ENCODE measurements at places on chromosomes 4 and X. TPM values are rescaled to one million over a fixed set of nuclear protein-coding genes. Genes with fewer than 3 reads are reported as not detected.
A peak's percentile ranks its signal among the peaks of the same experiment; 100 is the strongest.

- DNase-seq: no peak
Observed at GRCh38 chr4:118390121-118390520, 37.3 kb upstream of the PRSS12 start.

GCNA gene
- 1.3 TPM for total RNA-seq

PABPC1L2B gene
- not detected for total RNA-seq

SPANXD gene
- total RNA-seq: not detected

GRCh38 chr4:119300101-119300978 lies 21.6 kb downstream of the FABP2 start:
- DNase-seq: peak; percentile 79

ARHGEF38 gene
- not detected for total RNA-seq

DNA sequence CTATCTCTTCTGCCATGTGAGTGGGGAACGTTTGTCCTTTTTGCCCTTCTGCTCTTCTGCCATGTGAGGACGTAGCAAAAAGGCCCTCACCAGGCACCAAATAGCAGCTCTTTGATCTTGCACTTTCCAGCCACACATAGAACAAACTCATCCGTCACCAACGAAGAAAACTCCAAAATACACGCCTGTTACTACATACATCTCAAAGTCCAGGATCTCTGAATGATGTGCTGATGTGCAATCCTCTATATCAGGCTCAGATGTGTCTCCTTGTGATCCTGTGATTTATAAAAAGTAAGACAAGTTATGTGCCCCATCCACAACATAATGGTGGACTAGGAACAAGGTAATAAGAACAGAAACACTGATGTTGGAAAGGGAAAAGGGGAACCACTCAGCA lies 9.8 kb upstream of the TAB3 start:
- no peak for DNase-seq

GRCh38 chr4:52904421-52904820 lies 42.3 kb downstream of the RASL11B start:
- no peak for DNase-seq

- no peak for DNase-seq
Observed at GRCh38 chr4:6909970-6910339, 329 bp downstream of the TBC1D14 start.
